ENCODE measurements at places on chromosomes 7 and 10. TPM values are rescaled to one million over a fixed set of nuclear protein-coding genes. Genes with fewer than 3 reads are reported as not detected.

DNA sequence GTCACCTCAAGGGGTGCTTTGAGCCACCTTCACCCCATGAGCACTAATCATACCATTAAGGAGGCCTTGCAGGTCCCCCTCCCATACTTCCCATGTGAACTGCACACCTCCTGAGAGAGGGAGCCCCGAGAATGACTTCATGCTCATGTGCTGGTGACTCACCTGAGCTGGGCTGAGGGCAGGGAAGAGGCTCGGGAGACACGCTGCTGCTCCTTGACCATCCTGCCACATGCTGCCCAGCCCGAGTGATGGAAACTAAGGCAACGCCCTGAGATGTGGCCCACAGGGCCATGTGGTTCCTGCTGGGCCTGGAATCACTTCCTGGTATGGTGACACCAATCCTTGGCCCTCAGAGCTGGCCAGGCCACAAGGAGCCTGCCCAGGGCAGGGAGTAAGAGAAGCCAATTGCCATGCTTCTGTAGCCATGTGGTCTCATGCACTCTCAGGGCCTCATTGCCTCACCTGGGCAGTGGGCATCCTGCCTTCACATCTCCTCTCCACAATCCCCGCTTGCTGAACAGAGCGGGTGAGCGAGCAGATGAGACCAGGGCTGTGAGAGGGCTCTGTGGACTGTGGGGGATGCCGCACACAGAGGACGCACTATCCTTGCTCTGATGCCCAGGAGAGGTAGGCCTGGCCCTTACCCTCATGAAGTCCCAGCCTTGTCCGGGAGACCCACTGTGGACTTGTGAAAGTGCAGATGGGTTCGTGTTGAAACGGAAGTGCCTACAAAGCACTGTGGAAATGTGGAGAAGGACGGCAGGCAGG, 18.3 kb upstream of the PPIF start:
- DNase-seq: no peak

GRCh38 chr7:112448891-112449290, 1.4 kb upstream of the IFRD1 start:
- no peak for DNase-seq

- peak; percentile 45 for DNase-seq
Measured at GRCh38 chr7:20219446-20220292, 2.5 kb upstream of the MACC1 start.

DNA sequence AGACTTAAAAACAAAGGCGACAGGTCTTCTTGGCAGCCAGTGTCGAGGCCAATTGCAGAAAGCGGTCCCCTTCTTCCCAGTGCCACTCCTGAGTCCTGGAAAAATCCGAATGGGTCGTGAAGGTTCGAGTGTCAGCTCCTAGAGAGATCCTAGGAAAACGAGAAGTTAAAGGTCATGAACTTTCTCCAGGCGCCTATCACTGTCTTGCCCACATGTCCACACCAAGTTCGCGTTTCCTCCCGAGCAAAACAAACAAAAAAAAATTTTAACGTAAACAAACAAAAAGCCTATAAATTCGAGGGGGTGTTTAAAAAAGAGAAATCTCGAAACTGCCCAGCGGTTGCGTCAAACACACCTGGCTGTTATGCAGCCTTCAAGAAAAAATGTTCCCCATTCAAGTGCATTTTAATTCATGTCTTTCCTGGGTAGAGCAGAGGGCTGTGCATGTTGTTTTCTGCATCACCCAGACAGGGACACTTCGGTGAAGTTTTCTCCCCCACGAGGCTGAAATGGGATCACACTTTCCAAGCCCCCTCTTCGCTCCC, 1.5 kb downstream of the ARHGAP21 start:
- no peak for DNase-seq

DNA sequence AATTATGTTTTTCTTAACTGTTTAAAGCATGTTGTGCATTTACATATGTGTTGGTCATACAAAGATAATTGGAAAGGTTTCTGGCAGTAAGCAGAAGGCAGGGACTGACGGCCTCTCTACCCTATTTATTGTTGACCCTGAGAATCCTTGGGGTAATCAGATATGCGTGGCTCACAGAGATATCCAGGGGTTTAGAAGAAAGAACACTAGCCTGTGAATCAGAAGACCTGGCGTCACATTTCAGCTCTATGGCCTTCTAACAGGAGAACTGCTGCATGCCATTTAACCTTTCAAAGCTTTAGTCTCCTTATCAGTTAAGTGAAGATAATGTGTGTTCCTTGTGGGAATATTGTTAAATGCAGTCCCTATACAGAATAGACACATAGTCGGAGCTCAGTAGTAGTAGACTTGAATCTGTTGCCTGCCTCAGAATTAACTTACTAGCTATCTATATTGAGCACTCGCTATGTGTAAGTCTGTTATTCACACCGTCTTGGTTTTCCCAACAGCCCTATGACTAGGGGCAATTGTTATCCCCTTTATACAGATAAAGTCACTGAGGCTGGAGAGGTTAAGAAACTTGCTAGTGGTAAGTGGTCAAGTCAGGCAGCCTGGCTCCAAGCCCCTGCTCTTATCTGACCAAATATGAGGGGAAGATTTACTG, 129.6 kb upstream of the ANKRD1 start:
- no peak for DNase-seq

DNA sequence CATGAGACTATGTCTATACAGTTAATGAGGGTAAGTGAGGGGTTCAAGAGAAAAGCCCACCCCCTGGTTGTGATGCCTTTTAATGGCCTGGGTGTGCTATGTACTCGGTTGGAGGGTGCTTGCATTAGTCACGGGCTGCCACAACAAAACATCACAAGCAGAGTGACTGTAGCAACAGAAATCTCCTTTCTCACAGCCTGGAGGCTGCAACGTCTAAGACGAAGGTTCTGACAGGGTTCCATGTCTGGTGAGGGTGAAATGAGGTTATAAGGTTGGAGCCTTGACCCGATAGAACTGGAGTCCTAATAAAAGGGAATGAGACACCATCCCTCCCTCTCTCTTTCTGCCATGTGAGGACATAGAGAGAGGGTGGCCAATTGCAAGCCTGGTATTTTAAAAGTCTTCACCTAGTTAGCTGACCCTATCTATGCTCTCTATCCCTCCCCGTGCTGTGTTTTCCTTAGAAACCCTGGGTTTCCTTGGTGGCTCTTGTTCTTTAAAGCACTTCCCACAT, 126.0 kb upstream of the GDF10 start:
- no peak for DNase-seq

Gene LIMK1
- total RNA-seq: 80.4 TPM

Gene ANLN
- 87.1 TPM for total RNA-seq
